HTR-8/SVneo (cell line): ENCODE measurements at places on chromosomes 7 and 10.

- no peak for DNase-seq
Observed at GRCh38 chr10:63478564-63478963, 12.8 kb upstream of the JMJD1C start.

DNA sequence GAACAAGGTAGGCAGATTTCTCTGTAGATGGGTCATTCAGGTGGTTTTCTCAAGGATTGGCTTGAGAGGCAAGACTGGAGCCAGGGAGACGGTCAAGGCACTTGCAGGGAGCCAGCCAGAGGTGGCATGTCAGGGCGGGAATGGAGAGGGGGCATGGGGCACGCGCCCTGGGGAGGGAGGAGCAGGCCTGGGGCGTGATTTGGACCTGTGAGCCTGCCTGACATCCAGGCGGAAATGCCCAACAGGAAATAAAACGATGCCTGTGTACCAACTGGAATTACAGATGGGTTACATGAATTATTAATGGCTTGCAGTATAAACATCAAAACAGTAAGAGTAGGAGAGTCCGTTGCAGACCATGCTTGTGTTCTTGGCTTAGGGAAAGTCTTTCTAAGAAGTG is 8.6 kb upstream of the SUN1 start:
- DNase-seq: no peak

DNA sequence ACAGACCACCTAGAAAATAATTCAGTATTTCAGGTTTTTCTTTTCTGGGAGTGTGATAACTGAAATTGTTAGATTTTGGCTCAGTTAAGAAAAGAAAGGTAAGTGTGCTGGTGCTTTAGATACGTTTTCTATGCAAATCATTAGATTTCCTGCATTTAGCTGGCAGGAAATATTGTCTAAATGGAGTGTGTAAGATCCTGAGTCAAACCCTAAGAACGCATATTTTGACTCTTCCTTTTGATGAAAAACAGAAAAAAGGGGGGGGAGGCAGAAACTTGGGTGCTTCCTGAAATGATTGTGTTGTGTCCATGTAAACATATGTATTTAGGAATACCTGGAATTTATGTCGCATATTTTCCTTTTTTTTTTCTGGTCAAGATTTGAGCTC is 1.2 kb downstream of the GRK5 start:
- no peak for DNase-seq

- peak; percentile 36 for DNase-seq
Observed at GRCh38 chr10:80165173-80165572, 32.6 kb downstream of the PLAC9 start.

- DNase-seq: no peak
Observed at GRCh38 chr10:11446133-11446532, 165.3 kb downstream of the USP6NL start.

DNA sequence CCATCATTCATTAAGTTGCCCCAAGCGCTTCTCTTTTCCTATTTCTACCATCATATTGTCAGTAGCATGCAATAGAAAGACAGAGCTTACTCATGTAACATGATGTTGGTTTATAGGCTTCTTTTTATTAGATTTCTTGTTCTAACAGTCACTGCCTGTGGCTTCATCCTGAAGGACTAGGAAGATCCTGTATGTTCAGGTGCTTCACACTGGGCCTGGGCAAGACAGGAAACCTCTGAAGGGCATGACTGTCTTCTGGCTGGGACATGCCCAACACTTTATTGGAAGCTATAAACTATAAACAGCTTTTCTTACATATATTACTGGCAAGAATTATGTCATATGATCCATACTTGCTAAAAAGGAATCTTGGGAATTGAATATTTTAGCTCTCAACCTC is 258.4 kb upstream of the AKR1E2 start:
- no peak for DNase-seq

DNA sequence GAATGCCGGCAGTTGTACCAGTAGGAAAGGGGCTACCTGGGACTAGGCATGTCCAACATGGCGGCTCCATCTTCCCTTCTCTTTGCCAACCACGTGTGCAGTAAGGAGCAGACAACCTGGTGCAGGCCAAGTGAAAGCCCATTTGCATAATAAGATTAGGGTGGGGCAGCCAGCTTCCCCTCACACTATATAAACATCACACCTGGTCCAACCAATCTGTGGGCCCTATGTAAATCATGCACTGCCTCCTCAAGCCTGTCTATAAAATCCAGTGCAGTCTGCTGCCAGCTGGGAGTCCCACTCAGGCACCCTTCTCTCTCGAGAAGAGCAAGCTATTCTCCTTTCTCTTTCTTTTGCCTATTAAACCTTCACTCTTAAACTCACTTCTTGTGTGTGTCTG is 429.3 kb downstream of the CALN1 start:
- no peak for DNase-seq

DNA sequence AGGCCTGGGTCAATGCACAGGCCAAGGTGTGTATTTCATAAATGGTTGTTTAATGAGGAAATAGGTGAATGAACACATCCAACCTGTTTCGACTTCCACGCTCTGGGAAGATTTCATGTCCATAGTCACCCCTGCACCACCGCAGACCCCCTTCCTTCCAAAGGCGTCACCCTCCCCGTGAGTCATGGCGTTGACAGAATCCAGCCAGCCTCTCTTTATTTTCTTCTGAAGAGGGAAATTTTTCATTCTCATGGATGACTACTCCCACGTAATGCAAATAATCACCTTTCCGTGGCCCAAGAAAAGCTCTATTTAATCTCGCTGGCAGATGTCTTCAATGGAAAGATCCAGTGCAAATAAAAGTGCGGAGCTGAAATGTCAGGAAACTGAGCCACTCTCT is 75.3 kb upstream of the FOXK1 start:
- no peak for DNase-seq

GRCh38 chr10:78292250-78292981 is 258.8 kb downstream of the RPS24 start:
- DNase-seq: no peak

- DNase-seq: no peak
Observed at GRCh38 chr7:150871601-150872000, 19.3 kb downstream of the AOC1 start.

DNA sequence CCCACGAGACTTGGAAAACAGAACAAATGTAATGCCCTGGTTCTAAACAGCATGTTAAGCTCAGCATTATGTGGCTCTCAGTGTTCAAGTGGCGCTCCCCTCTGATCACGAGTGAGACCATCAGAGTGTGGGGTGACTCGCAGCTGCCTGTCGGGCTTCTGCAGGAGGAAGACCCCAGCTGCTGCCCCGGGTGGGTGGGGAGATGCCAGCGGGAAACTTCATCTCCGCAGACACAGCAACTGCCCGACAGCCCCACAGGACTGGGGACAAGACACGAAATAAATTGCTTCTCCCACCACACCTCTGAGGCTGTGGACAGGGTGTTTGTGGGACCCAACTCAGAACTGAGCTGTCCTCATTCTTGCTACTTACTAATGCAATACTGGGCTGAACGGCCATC is 126.3 kb upstream of the KIF5B start:
- no peak for DNase-seq

DNA sequence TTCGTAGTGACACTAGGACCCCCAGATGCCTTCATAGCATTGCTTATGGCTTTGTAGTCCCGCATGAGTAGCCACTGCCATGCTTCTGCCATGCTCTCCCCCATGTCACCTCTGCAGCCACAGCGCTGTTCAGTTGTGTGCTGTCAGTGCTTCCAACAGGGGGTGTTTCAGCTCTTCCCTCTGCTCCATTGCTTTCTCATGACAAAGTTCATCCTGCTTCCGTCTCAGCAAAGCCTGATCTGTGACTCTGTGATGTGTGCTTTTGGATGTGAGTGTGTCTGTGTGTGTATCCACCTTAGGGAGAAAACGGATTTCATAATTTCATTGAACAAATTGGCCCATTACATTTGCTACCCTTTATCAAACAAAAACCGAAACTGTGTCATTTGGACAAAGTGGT is 134.9 kb upstream of the SAMD8 start:
- no peak for DNase-seq

DNA sequence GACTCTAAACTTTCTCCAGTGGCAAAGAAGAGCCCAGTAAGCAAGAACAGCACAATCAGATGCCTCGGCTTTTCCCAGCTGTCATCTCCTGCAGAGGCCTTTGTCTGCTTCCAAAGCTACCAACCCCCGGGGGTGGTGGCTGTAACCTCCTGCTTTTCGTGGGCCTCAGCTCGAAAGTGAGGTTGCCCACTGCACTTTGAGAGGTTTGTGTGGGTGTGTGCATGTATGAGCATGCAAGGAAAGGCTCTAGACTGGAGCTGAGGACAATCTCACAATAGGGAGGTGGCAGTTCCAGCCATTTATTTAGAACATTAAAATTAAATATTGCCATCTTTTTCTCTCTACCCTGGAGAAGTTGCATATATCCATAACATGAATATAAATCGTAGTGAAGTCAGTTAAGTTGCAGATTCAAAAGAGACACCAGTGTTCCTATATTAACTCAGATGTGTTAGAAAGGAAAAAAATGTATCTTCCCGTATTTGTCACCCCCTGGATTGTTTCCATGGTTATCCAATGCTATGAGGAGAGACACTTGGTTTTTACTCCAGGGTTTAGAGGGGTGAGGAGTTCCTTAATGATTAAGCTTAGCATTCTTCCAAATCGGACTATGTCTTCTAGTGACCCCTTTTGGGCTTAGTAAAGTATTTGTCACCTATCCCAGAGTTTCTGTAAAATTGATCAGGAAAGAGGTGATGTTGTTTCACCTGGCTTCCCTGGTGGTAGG is 781.1 kb downstream of the INHBA start:
- no peak for DNase-seq

- no peak for DNase-seq
Observed at GRCh38 chr7:92944633-92945032, 108.3 kb upstream of the CDK6 start.

- peak; percentile 14 for DNase-seq
Observed at GRCh38 chr10:31320550-31321211, 1.7 kb downstream of the ZEB1 start.

DNA sequence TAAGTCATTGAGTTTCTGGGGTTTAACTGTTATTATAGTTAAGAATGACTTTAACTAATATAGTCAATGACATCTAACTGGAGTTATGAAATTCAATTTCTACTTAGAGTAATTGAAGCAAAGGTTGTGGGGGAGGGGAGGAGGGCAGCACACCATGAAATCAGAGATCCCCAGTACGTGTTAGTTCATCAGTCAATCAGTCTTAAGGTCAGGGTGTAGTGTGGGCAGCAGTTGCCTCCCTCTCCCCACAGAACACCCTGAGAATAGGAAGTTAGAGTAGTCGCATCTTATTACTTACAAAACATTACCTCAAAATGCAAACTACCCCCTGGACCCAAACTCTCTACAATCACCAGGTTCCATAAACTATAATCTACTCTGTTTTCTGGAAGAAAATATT is 7.0 kb upstream of the HPS1 start:
- DNase-seq: no peak

DNA sequence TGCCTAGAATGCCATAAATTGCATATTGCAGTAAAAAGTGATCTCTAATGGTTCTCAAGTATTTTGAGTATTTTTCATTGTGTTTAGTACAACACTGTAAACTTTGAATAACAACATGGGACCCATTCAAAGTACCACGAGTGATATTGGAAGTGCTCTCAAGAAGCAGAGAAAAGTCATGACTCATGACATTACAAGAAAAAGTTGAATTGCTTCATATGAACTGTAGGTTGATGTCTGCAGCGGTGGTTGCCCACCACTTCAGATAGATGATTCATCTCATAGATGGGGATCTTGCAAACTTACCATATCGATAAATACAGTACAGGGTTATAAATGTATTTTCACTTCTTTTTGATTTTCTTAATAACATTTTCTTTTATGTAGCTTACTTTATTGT is 33.9 kb downstream of the ENTPD1 start:
- DNase-seq: no peak
